ENCODE measurements at places on chromosomes 4 and X.

GRCh38 chr4:156693557-156693956, 278.0 kb downstream of the PDGFC start:
- no peak for DNase-seq

- no peak for DNase-seq
These were observed 344.8 kb upstream of the MAGEC2 start for GRCh38 chrX:142549923-142550322.

DNA sequence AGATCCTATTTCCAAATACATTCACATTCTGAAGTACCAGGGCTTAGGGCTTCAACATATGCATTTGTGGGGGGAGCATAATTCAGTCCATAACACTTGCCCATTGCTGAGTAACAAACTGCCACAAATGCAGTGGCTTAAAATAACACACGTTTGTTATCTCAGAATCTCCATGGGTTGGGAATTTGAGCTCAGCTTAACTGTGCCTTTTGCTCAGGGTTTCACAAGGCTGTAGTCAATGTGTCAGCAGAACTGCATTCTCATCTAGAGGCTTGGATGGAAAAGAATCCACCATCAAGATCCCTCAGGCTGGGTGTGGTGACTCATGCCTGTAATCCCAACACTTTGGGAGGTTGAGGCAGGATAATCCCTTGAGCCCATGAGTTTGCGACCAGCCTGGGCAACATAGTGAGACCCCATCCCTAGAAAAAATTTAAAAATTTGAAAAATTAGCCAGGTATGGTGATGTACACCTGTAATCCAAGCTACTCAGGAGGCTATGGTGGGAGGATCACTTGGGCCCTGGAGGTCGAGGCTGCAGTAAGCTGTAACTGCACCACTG, 25.8 kb upstream of the TBL1X start:
- no peak for DNase-seq

DNA sequence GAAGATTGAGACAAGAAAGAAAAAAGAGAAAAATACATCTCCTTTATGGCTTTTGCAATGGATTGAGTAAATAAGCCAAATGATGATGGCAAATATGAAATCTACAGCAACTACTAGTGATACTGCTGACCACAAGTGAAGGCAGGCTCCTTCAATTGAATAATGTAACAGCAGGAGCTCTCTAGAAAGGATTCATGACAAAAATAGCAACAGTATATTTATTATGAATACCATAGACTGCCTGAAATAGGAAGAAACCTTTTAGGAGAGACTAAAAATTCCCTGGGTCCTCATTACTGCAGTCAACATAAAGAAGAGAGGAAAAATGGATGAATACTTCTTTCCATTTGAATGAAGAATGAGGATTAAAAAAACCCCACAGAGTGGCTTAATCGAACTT, 306.8 kb upstream of the ANXA10 start:
- no peak for DNase-seq

GRCh38 chr4:90419124-90419711, 292.0 kb downstream of the CCSER1 start:
- no peak for DNase-seq

DNA sequence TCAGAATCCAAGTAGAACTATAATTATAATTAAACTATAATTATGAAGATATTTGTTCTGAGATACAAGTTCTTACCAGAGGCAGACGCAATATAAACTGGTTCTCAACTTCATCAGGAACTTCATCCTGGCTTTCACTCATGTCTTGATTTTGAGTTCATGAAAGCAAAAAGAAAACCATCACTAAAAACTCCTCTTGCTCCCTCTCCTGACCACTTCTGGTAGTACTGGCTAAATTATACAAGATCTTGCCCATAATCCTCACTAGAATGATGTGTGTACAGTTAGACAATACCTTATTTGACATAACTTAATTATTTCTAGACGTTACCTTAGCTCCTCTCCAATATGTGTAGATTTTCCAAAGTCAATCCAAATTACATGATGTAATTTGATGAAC, 3.7 kb downstream of the TAF7L start:
- no peak for DNase-seq

- peak; percentile 10 for DNase-seq
These were observed 881.6 kb downstream of the PCDH18 start for GRCh38 chr4:136650541-136651277.

- no peak for DNase-seq
These were observed 235.6 kb upstream of the JADE1 start for GRCh38 chr4:128573781-128574508.

Measured in effector memory CD8-positive, alpha-beta T cell (primary cell).